ENCODE measurements at places on chromosomes 1 and 21.
A peak's percentile ranks its signal among the peaks of the same experiment; 100 is the strongest.

- DNase-seq = no peak
Measured at GRCh38 chr1:32454726-32455125, 10.1 kb upstream of the ZBTB8B start.

DNA sequence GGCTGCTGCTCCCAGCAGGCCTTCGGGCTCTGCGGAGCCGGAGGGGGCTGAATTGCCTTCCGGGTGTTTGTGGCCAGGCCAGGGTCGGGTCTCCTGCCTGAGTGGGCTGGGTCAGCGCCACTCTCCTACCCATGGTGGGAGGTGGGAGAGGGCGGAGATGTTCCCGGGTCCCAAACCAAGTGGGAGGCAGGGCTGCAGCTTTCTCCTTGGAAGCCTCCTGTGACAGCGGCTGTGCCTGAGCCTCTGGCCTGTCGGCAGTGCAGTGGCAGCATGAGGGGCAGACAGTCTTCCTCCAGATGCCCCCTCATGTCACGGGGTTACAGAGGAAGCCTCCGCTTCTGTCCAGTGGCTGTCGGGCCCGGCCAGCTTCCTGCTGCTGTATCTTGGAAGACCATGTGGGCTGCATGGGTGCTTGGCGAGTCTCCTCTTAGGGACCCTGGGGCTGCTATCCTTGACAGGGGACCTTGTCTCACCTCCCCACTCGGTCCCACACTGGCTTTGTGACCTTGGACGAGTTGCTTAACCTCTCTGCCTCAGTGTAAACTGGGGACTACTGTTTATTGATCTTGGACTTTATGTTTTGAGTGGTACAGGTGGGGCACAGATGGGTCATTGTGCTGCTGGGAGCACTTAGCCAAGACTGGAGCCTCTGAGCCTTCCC is 4.3 kb downstream of the SKI start:
- DNase-seq = no peak

- DNase-seq = no peak
Measured at GRCh38 chr21:44337941-44338895, 972 bp downstream of the CFAP410 start.

DNA sequence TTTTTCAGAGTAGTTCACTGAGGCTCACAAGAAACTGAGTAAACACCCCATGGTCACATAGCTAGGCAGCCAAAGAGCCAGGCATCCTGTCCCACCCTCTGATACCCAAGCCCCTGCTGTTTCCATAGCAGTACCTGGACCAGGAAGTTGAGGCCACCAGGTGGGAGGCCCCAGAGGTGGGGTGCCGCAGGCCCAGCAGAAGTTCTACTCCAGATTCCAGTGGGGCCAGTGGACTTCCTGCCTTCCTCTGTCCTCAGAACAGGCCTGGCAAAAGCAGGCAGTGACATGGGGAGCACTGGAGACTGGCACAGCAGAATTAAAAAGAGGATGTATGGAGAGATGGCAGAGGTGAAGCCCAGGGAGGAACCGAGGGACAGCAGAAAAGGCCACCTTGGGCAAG is 19.0 kb downstream of the FOXO6 start:
- DNase-seq = no peak

- no peak for DNase-seq
Measured at GRCh38 chr1:182292193-182292741, 99.3 kb downstream of the GLUL start.

GRCh38 chr21:23949493-23949892 is 1657.8 kb downstream of the MRPL39 start:
- DNase-seq = no peak

DNA sequence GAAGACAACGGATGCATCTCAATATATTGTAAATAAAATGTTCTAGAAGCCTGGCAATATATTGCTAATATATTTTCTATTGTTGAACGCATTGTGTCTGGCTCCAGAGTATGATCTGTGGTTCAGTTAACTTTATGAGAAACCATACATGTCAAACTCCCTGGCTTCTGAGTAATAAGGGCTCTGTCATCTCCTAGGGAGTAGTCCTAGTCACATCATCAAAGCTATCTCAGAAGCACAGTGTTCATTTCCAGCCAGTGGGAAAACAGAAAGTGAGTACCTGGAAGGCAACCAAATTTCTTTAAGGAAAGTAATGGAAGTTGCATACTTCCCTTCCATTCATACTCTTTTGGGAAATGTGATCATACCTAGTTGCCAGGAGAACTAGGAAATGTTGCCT is 27.0 kb upstream of the ST6GALNAC5 start:
- DNase-seq = no peak

GRCh38 chr1:93304716-93305138 is 41.0 kb upstream of the DR1 start:
- peak; percentile 27 for DNase-seq

- no peak for DNase-seq
Measured at GRCh38 chr1:45423906-45424678, 66.9 kb downstream of the TESK2 start.

- no peak for DNase-seq
Measured at GRCh38 chr1:46489638-46490405, at the start of gene DMBX1. TSS of gene DMBX1 (plus strand) at chr1:46489836. CDS start at chr1:46507011, 17,175 bp downstream.

DNA sequence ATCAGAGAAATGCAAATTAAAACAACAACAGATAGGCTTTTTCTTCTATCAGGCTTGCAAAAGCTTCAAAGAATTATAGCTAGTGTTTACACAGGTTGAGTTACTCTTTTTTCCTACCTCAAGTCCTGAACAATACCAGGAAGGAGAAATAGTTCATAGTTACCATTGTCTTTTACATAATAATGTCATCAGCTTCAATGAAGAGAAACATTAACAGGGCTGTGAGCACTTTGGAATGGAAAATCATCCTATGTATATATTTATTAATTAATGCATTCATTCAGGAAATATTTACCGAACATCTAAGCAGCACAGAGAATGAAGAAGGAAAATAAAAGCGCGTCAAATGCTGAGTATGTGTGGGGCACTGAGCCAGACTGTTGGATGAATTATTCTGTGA is 197.3 kb downstream of the ZBTB18 start:
- no peak for DNase-seq

DNA sequence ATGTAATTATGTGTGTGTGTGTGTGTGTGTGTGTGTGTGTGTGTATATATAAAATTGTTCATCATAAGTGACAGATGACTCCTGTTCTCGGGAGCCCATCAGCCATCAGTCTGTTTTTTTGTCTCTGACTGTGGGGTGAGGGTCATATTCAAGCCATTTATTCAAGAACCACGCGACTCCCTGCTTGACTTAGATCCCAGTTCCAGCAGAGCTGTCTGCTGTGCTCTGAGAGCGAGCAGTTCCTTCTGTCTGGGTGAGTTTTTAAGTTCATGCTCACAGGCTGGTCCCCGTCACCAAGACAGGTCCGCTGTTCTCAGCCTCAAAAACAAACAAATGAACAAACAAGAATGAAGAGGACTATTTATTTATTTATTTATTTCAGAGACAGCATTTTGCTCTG is 18.3 kb upstream of the NPPB start:
- no peak for DNase-seq

DNA sequence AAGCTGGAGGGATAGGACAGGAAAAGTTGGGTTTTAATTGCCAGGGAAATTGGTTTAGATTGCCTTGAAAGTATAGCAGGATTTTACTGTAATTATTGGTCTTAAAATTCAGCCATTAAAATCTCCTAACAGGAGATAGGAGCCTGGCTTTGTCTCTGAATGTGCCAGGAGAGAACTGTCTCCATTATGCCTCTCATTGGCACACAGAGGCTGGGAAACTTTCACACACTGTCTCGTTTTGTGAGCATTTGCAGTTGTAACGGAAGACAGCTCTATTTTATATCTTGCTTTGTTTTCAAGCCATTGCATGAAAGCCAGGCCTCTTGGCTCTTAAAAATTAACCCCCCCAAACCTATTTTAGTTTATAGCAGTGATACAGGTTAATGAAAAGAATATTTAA is 12.5 kb downstream of the DNAJC6 start:
- DNase-seq = no peak

DNA sequence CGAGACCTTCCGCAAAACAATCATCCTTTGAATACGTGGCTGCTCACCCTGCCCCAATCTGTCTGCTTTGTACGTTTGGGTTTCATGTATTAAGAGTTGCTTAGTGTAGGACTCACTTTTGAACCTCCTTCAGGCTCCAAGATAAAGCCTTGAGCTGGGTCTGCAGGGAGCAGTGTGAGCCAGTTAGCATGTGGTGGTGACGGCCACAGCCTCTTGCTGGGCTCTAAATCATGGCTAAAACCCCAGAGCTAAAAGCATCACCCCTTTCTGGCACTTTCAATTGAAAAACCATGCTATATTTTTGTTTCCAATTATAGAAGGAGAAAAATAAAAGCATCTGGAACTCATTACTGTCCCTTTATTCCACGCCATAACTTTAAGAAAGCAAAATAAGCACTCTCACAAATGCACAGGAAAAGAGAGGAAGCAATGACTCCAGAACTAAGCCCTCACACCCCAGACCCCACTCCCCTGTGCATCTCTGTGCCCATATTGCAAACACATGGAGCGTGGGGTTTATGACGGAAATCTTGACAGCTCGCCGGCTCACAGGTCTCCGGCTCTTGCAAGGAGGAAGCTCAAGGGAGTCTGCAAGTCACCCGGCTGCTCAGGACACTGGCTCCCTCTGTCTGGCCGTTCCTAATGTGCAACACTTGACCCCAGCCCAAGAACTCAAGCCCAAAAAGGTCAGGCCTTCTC is 135.5 kb downstream of the MIS18A start:
- DNase-seq = no peak

DNA sequence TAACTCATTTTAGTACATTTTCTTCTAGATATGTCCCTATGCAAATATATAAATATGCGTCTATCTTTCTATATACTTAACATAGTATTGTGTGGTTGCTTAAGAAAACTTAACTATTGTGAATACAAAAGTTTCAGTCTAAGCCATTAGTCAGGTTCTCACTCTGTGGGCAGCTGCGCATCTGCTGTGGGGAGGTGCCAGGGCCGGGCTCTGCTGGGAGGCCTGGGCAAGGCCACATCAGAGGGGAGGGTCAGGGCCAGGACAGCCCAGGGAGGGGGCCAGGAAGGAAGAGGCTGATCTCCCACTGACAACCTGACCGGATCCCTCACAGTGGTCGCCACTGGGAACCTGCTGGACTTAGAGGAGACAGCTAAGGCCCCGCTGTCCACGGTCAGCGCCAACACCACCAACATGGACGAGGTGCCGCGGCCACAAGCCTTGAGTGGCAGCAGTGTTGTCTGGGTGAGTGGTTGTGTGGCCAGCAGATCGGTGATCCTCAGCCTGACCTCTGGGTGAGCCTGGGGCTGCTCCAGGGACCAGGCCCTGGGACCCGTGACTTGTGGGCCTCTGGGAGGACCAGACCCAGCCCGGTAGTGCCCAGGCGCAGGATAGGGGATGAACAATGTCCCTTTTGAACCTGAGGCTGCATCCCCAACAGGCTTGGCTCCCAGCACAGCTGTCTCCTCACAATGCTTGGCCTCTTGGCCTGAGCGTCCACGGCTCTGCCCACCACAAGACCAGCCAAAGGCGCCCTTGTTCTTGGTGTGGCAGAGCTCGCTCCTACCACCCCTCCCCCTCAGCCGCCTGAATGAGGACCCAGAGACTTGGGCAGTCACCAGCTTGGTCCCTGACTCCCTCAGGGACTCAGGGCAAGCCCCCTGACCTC is 20.2 kb downstream of the LDLRAP1 start:
- DNase-seq = no peak

DNA sequence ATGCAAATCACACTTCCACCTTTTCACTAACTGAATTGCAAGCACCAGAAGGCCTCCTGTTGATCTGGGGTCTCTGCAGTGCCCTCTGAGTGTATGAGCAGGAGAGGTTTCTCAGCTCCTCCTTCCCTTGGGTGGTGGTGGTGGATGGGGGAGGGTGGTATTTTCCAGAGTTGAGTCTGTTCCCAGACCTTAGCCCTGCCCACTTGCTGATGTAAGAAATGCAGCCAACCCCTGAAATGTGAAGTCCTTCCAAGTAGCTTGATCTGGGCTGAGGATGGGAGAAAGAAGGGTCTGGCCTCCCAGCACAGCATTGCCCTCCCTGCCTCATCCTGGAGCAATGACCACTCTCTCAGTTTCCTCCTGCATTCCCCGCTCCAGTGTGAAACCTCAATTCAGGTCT is 6.3 kb upstream of the FOXD2 start:
- DNase-seq = no peak

DNA sequence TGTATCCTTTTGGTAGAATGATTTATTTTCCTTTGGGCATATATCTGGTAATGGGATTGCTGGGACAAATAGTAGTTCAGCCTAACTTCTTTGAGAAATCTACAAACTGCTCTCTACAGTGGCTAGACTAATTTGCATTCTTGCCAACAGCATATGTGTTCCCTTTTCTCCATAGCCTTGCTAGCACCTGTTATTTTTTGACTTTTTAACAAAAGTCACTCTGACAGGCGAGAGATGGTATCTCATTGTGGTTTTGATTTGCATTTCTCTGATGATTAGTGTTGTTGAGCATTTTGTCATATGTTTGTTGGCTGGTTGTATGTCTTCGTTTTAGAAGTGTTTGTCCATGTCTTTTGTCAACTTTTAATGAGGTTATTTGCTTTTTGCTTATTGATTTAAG is 99.8 kb downstream of the UCK2 start:
- no peak for DNase-seq

DNA sequence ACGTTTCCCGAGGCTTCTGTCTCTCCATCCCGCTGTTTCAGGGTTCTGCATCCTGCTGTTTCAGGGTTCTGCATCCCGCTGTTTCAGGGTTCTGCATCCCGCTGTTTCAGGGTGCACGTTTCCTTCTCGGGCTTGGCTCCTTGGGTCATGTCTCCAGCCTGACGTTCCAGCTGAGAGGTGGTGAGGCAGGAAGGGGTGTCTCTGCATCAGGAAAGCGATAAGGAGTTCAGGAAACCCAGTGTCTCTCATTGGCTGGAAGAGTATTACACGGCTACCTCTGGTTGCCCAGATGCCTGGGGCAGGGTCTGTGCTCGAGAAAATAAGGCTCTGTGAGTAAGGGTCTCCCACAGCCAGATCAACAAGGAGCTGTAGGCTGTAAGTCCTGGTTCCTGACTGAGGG is 21.1 kb downstream of the ADARB1 start:
- no peak for DNase-seq

- no peak for DNase-seq
Measured at GRCh38 chr21:36461918-36462486, 17.9 kb downstream of the CLDN14 start.

DNA sequence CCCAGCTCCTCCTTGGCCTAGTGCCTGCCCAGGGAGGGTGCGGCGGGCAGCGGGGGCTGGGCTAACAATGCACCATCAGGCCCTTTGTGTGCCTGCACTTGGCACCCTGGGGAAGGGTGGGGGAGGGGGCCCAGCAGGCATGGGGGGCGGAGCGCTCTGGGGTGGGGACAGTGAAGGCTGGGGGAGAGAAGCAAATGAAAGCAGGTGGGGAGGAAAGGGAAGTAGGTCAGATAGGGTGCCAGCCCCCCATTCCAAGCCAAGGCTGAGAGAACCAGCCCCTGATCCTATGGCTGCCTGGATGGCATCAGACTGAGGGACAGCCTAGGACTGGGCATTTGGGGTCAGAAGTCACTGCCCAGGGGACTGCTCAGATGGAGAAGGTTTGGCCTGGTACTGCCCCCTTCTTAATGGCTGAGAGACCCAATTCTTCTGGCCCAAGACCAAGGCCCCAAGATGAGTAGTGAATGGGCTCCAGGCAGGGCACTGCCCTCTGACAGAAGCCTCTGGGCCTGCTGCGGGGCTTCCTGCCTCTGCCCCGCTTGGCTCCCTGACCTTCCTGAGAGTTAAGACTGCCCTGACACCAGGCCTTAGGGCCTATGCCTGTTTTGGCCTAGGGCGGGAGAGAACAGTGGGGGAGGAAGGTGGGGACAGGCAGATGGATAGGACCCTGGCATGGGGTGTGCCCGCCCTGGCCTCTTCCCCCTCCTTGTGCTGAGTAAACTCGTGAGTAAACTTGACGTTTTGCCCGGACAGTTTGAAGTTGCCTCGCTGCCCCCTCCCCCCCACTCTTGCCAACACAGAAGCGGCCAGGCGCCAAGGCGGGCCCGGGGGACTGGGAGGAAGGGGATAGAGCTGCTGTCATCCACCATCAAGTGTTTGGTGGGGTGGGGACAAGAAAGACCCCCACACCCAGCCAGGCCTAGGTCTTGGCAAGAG is 2.7 kb downstream of the ZBTB7B start:
- DNase-seq = peak; percentile 60

All from CD4-positive, alpha-beta T cell treated with Interleukin-15 for 1 hour (primary cell).